ENCODE measurements at places on chromosomes 4 and X.

- DNase-seq, result no peak
Measured at GRCh38 chrX:13131396-13132137, 87.1 kb upstream of the FAM9C start.

DNA sequence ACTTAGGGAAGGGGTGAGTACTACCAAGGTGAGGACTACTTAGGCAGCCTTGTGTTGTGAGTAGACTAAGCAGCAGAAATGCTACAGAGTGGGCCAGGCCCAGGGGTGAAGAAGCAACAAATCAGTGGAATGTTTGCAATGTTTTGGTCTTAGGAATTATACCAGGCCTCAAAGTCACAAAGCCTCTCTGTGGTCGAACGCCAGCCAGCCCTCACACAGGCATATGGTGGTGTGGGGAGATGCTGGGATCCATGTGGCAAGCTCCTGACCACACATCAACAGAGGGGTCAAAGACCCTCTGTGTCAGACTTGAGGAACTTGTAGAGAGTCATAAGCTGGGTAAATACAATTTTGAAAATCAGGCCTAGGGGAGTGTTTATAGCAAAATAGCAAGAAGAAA, 153.8 kb upstream of the KLF3 start:
- no peak for DNase-seq

DNA sequence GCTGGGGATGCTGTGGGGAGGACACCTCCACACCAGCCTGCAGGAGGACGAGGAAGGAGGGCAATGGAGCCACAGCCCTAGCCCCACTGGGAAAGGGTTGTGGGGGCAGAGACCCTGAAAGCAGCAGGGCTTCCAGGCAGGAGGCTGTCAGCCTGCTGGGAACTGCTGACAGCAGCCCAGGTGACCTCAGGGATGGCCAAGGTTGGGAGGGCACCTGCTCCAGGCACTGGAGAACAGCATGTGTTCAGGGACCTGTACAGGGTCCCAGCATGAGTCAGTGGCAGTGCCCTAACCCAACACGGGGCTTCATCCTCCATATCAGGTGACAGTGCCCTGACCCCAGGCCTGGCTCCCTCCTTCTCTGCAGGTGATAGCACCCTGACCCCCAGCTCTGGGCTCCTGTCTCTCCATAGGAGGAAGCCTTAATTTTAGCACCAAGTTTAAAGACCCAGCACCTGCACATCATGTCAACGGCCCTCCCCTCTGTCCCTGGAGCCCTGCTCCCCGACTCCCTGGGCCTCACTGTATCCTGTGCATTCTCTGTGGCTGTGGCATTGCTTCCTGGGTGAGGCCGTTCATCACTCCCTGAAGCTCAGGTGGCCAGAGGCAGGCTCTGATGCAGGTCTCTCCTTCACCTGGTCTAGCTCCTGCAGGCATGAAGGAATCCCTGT, 66.3 kb downstream of the CRMP1 start:
- DNase-seq, result no peak

- DNase-seq, result no peak
Measured at GRCh38 chrX:123871309-123871708, 11.5 kb downstream of the XIAP start.

DNA sequence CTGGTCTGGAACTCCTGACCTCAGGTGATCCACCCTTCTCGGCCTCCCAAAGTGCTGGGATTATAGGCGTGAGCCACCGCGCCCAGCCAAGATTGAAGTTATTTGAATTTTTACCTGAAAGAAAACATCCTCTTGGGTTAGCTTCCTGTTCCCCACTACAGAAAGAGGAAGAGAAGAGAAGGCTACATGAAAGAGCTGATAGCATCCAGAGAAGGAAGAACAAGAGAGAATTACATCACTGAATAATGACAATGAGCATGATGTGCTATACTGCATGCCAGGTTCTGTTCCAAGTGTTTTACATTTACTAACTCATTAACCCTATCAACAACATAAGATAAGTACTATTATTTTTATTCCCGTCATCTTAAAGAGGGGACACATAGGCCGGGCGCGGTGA, 11.5 kb upstream of the TBC1D1 start:
- no peak for DNase-seq

Measured in cortex of kidney (tissue), 1 donor.